ENCODE measurements at places on chromosomes 12 and 14.
A peak's percentile ranks its signal among the peaks of the same experiment; 100 is the strongest.

DNA sequence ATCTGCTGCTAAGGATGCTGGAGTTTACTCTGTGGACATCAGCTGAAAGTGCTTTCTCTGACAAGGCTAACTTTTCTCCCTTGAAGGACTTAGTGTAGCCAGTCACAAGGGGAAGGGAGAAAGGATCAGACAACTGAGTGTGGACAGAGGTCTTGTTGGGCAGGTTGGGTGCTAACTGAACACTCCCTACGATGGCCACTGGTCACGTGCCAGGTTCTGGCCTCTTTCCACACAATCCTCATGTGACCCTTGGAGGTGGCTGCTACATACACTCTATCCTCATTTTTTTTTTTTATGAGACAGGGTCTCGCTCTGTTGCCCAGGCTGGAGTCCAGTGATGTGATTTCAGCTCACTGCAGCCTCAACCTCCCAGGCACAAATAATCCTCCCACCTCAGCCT lies 39.7 kb downstream of the FOXN4 start:
- DNase-seq: no peak

DNA sequence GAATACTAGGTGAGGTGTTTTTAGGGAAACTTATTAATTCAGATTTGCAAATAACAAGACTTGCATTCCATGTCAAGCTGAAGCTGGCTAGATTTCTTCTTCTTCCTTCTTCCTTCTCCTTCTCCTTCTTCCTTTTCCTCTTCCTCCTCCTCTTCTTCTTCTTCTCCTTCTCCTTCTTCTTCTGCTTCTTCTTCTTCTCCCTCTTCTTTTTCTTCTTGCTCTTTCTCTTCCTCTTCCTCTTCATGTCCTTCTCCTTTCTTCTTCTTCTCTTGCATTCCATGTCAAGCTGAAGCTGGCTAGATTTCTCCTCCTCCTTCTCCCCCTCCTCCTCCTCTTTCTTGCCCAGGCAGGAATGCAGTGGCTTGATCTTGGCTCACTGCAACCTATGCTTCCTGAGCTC lies 297.8 kb downstream of the PRKD1 start:
- DNase-seq: no peak

- no peak for DNase-seq
Observed at GRCh38 chr14:42541535-42542001, 934.9 kb downstream of the LRFN5 start.

GRCh38 chr14:93544212-93544611 lies 113.5 kb downstream of the UNC79 start:
- no peak for DNase-seq

GRCh38 chr14:102863381-102863780 lies 59.1 kb upstream of the AMN start:
- DNase-seq: no peak

- DNase-seq: peak; percentile 72
Observed at GRCh38 chr14:63725786-63726460, 1.9 kb downstream of the SGPP1 start.

DNA sequence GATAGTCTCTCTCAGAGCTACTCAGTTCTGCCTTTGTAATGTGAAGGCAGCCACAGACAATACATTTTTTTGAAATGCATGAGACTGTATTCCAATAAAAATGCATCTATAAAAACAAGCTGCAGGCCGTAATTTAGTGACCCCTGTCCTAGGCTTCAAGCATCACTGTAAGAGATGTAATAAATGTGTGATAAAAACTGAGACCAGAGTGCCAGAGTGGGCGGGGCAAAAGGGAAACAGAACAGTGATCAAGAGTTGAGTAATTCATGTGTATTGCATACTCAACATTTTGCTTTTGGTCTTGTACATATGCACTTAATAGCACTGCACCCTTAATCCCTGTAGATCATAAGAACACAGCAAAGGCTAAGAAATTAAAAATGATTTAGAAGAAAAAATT lies 743.5 kb downstream of the DIO2 start:
- no peak for DNase-seq

- DNase-seq: no peak
Observed at GRCh38 chr14:92603309-92604242, 90.0 kb downstream of the RIN3 start.

- no peak for DNase-seq
Observed at GRCh38 chr14:34682787-34683321, 31.5 kb downstream of the CFL2 start.

GRCh38 chr12:86256163-86256562 lies at the start of gene MGAT4C:
TSS of gene MGAT4C (minus strand) at chr12:86256391.
- no peak for DNase-seq

DNA sequence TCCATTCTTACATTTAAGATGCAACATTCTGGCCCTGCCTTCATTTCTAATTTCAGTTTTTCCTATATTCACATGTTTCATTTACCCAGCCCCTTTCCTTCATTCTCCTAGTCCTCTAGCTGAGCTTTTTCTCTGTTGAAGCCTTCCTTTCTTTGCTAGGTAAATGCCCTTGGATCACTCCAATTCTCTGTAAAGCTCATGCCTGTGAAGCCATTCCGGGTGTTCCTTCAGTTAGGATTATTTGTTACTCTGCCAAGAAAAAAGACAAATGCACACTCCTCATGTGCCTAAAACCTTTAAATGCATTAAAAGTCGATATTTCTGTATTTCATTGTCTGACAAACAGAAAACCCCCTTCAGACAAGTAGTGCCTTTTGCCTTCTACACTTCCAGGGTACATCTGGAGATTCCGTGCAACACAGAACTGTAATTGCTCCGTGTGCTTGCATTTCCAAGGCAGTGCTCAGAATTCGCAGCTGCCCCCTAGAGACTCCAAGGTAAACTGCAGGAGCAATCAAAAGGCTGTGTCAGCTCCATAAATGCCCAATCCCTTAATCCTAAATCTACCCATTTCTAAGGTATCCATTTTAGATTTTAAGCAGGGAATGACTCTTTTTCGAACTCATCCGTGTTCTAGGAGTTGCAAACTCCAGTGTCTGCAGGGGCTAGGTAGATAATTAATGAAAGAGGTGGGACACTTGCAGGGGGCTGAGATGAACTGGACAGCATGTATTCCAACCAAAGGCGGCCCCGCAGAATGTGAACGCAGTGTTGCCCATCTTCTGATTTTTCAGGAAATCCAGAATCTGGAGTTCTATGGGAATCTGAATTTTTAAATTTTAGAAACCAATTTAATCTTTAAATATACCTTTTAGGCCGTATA lies 320.2 kb downstream of the GRIN2B start:
- peak; percentile 2 for DNase-seq

DNA sequence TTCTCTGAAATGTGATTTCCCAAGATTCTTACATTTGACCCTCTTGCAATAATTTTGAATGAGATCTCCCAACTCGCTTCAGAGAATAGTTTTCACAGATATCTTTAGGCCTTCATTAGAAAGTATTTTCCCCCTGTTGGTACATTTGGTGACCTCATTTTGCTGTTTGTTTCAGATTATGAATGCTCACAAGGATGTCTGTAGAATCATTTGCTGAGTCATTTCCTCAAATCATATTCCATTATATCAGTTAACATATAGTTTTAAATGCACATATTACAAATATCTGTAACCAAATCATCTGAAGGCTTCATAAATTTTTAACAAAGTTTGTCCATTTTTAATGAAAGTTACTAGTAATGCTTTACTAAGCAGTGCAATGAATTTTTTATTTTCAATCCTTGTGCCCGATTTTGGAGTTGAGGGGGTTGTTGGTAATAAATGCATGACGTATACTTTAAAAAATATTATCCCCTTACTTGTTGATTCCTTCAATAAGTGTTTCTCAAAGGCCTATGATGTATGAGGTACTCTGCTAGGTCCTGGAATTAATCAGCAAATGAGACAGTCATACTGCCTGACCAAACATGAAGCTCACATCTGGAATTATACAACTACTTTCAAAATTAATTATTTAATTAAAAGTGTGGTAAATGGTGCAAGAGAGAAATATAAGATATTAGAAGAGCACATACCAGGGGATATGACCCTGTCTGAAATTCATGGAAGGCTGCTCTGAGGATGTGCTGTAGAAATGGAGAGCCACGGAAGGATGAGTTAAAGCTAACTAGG lies 126.9 kb upstream of the RAP1B start:
- DNase-seq: peak; percentile 82

GRCh38 chr14:38931969-38932652 lies 170.9 kb downstream of the SEC23A start:
- DNase-seq: no peak

DNA sequence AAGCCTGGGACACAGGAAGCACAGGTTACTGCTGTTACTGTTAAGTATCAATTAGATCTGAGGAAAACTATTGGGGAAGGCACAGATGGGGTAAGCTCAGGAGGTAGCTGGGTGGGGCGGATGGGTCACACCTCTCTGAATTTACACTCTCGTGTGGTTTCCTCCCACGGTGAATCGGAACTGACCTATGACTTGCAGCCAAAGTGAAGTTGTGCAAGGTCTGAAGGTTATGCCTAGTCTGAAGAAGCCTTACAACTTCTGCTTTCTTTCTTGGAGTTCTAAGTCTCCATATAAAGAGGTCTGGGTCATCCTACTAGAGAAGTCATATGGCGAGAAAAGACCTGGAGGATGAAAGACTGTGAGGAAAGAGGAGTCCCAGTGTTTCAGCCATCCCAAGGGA lies 25.6 kb upstream of the GPATCH2L start:
- DNase-seq: peak; percentile 66

- no peak for DNase-seq
Observed at GRCh38 chr12:55664826-55665225, 28.1 kb downstream of the OR10P1 start.

DNA sequence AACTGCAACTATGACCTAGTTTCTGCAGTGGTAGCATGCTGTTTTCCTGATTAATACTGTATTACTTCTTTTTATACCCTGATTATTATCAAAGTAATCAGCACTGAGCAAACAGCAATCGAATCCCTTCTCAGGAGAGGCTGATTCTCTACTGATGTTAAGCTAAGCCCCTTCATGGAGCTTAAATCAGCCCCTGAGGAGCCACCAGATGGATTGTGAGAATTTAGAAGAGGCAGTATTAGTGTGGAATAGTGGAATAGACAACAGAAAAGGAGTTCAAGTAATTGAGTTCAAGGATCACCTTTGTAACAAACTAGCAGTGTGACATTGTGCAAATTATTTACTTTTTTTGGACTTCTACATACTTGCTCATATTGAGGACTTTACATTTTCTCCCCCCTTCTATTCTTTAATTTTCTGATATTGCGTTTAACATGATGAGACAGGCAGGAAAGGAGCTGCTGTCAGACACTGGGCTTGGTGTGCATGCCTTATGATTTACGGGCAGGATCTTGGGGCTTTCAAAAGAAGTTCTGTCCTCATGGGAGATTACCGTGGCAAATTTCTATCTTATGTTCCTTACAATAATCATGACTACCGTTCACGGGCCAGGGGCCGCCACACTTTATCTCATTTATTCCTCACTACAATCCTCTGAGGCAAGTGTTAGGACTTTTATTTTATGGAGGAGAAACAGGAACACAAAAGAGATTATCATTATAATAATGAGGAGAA lies 68.0 kb downstream of the PTPRR start:
- no peak for DNase-seq

DNA sequence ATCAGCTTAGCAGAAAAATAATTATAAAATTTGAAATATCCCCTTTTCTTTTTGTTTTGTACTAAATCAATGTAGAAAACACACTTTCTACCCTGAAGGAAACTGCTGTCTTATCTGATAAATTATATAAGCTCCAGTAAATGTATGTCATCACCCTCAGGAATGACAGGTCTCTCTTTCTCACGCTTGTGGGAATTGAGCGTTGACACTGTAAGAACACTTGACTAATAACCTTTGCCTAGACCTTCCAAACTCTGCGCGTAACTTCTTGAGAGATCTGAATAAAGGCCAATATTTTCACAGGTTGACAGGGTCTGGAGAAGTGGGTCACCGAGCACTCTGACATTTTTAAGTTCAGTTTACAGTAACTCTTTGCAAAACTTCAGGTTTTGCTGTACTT lies 138.5 kb downstream of the BCAT1 start:
- DNase-seq: no peak

All from inflammatory macrophage treated with lipopolysaccharide for 1 hour (primary cell).